ENCODE measurements at places on chromosomes 1 and 21.
A peak's percentile ranks its signal among the peaks of the same experiment; 100 is the strongest.

GRCh38 chr1:183956559-183957188 lies 80.9 kb downstream of the COLGALT2 start:
- peak; percentile 63 for DNase-seq

- no peak for DNase-seq
These were observed 99.4 kb downstream of the TNR start for GRCh38 chr1:175644018-175644417.

DNA sequence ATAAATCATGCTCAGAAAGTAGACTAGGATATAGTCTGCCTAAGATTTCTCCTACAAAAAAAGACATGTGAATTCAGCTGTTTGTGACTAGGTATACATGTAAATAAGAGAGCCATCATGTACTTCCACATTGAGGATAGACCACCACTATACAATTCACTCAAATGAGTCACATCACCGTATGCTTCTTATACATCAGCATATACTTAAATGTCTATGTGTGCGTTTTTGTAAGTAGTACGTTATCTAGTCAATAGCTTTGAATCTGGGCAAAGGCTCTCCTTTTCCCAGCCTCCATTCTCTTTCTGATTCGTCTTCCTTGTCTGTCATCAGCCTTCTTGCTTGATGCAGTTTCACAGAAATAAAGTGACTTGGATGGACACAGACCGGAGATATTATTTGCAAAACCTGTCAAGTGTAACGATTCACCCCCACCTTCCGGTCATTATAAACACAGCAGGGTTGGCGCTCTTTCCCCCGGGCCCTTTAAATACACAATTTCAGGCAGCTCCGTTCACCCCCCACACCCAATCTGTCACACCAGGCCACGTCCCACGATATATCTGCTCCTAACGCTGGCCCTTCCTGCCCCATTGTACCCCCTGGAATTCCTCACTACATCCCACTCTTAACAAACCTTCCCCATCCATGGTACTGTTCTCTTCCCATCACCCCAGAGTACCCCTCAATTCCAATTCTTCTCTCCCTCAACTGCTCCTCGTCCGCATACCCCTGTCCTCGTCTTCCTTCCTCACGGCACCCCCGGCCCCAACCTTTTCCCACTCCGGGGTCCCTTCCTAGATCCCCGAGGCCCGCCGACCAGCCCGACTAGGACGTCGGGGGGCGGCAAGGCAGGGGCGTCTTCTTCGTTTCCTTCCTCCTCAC lies 636 bp downstream of the VAMP4 start:
- peak; percentile 51 for DNase-seq

GRCh38 chr1:221868593-221869303 lies 126.9 kb upstream of the DUSP10 start:
- DNase-seq = no peak

DNA sequence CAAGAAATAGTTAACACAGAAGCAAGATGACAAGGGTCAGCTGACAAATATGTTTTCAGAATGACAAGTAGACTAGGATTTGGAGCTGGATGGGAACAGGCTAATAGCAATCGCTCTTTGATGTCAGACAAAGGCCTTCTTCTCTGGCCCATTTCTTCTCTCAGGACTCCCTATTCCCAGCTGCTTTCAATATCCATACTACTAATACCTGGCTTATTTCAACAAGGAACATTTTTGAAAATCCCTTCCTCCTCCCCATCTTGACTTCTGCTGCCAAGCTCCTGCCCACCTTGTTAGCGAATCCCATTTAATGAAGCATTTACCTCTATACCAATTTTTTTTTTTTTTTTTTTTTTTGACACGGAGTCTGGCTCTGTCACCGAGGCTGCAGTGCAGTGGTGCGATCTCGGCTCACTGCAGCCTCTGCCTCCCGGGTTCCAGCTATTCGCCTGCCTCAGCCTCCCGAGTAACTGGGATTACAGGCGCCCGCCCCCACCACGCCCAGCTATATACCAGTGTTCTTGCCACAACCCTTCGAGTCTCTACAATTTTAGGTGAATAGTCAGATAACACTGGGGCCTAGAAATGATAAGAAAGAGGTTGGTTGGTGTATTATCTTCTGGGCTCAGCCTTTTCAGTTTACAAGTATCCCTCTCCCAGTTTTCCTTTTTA lies 68.4 kb downstream of the MACF1 start:
- DNase-seq = no peak

GRCh38 chr1:241557551-241558193 lies 25.5 kb downstream of the KMO start:
- no peak for DNase-seq

DNA sequence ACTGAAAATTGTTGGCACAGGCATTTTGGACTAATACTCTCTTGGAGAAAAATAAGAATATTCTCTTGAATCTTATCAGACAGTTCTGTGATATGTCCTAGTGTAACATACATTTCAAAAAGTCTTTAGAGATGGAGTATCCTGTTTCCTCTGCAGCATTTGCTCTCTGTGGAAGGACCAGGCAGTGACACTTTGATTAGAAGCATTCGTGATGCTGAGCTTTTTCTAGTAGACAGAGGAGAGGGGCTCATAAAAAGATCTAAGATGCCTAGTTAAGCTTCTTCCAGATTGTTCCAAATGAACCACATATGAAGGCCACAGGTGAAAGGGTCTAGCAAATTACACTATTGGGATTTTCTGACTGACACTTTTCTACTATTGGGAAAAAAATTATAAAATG lies 120.3 kb downstream of the C1orf21 start:
- DNase-seq = no peak

DNA sequence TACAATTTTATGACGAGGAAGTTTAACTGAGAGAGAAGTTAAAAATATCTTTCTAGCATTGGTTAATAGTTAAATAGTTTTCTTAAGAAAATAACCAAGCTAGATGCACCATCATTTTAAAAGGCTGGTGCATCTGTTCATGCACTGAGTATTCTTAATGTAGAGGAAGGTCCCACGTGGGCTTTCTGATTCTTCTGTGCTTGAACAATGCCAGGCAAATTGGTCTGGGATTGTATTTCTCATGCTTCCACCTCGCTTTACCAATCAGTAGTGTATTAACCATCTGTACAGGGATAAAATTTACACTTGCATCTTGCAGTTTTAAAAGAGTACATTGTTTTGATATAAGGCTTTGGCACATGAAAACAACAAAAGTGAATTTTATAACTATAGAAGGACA lies 47.4 kb upstream of the MTF2 start:
- no peak for DNase-seq

DNA sequence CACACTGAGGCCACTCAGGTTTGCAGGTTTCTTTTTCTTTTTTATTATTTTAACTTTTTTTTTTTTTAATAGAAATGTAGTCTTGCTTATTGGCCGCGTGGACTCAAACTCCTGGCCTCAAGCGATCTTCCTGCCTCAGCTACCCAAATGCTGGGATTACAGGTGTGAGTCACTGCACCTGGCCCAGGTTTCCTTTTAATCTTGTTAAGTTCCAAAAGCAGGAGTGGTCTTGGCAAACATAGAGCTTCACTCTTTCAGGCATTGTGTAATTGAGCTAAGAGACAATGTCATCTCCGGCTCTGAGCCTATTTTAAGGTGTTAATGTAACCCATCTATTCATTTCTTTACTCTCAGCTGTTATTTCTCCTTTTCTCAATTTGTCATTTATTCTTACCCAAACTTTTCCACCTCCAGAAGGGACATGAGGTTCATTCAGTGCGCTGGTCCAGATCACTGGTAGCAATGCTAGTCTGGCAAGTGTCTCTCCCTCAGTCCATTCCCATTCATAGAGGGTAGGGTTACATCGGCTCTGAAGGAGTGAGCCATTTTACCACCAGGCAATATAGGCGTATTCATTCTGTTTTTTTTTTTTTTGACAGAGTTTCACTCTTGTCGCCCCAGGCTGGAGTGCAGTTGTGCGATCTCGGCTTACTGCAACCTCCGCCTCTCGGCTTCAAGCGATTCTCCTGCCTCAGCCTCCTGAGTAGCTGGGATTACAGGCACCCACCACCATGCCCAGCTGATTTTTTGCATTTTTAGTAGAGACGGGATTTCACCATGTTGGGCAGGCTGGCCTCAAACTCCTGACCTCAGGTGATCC lies 11.3 kb upstream of the MFSD2A start:
- no peak for DNase-seq

- no peak for DNase-seq
These were observed 21.8 kb downstream of the MIS18A start for GRCh38 chr21:32256873-32257620.

GRCh38 chr1:32249831-32250525 lies 1.1 kb upstream of the LCK start:
- DNase-seq = peak; percentile 82

GRCh38 chr1:83860490-83861221 lies 138.3 kb downstream of the TTLL7 start:
- DNase-seq = peak; percentile 76

DNA sequence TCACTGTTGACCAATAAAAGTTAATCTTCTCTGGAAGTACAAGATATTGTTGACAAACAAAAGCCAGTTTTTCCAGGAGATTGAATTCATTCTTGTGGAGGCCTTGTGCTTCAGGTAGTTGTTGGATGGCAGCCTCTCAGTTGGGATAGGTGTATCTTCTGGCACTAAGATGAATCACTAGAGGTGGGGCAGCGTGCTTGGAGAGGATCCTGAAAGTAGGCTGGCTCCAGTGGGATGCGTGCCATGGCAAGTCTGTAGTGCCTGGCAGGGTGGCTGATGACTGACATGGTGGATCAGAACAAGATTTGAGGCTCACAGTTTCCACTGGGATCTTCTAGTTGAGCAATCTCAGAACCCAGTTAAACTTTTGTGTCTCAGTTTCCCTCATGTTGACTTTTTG lies 2.4 kb downstream of the VPS13D start:
- no peak for DNase-seq

DNA sequence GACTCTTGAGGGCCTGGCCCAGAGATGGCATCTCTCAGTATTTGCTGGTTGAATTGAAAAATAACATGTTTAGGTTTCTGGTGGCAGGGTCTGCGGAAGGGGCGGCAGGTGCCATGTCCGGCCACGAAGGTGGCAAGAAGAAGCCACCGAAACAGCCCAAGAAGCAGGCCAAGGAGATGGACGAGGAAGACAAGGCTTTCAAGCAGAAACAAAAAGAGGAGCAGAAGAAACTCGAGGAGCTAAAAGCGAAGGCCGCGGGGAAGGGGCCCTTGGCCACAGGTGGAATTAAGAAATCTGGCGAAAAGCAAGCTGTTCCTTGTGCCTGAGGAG lies 14.3 kb upstream of the FGR start:
- no peak for DNase-seq

All from stimulated activated CD4-positive, alpha-beta T cell treated with anti-CD3 and anti-CD28 coated beads, Interleukin-4, amount 100 ng/mL, for 24 hours (primary cell).